ENCODE measurements at places on chromosomes 5 and 9. TPM values are rescaled to one million over a fixed set of nuclear protein-coding genes. Genes with fewer than 3 reads are reported as not detected.

CCDC183 gene
- 1.1 TPM for total RNA-seq

EGFLAM gene
- 2.4 TPM for total RNA-seq

SLCO4C1 gene
- 1.1 TPM for total RNA-seq

UBE2B gene
- 33.3 TPM for total RNA-seq

ACTBL2 gene
- 1.6 TPM for total RNA-seq

PCDHB4 gene
- total RNA-seq: 2.0 TPM

PDE4D gene
- total RNA-seq: 27.6 TPM

DNA sequence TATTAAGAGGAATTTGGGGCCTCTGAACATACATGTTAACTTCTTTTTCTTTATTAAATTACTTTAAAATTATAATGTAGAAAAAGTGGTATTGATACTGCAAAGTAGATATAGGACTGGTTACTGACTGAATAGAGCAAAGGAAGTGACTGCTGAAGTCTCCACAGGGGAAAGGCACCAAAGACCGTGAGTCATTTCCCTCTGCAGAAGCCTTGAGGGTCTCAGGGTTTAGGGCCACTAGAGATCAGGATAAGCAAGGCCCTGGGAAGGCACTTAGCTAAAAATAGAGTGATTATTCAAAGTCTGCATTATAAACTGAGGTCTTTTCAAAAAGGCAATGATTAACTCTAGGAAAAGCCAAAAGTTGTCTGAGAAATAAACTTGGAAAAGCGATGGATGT, 44.7 kb upstream of the ITGA1 start:
- peaks cover 6% of the 10 kb centered on the region for H3K4me1 ChIP-seq
- no peaks in the 10 kb centered on the region for H3K27me3 ChIP-seq
- H3K36me3 ChIP-seq: no peaks in the 10 kb centered on the region
- no peak overlapping the region for H3K4me3 ChIP-seq
- no peak for DNase-seq

- no peak overlapping the region for H3K27ac ChIP-seq
- no peak for DNase-seq
- H3K4me3 ChIP-seq: no peak overlapping the region
- H3K27me3 ChIP-seq: no peaks in the 10 kb centered on the region
- H3K4me1 ChIP-seq: peaks cover 16% of the 10 kb centered on the region
These were observed 298.4 kb downstream of the EBF1 start for GRCh38 chr5:158801268-158801667.

DNA sequence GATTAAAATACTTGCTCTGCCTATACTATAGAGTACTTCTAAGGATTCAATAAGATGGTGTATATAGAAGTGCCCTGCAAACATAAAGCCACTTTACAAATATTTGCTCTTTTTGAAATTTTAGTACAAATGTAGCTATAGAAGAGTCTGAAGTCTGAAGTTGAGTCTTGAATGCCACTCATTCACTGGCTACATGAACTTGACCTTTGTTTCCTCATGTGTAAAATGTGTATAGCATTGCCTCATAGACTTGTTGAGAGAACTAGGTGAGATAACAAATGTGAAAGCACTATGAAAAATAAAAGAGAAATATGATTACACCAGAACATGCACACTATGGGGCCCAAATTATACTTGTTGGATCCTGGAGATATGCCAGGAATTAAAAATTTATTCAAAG, 244.7 kb downstream of the SEC61B start:
- H3K27ac ChIP-seq: no peak overlapping the region
- DNase-seq: no peak
- H3K4me1 ChIP-seq: no peaks in the 10 kb centered on the region
- H3K4me3 ChIP-seq: no peak overlapping the region

GRCh38 chr5:140246378-140247122, 56.4 kb downstream of the PFDN1 start:
- H3K27me3 ChIP-seq: no peaks in the 10 kb centered on the region
- DNase-seq: no peak
- H3K4me1 ChIP-seq: peaks cover 33% of the 10 kb centered on the region
- no peak overlapping the region for H3K27ac ChIP-seq
- H3K4me3 ChIP-seq: no peak overlapping the region

- no peaks in the 10 kb centered on the region for H3K27me3 ChIP-seq
- DNase-seq: no peak
- no peak overlapping the region for H3K27ac ChIP-seq
These were observed 107.0 kb downstream of the GPBP1 start for GRCh38 chr5:57280853-57281252.

DNA sequence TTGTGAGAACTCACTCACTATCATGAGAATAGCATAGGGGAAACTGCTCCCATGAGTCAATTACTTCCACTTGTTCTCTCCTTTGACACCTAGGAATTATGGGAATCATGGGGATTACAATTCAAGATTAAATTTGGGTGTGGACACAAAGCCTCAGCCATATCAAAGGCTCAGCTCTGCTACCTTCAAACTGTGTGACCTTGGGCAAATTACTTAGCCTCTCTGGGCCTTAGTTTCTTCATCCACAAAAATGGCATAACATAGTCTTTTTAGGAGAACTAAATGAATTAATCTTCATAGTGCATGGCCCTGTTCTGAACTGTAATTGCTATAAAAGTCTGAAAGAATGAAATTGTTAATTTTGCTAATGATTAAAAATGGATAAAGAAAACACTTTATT, 18.3 kb upstream of the CARTPT start:
- peaks cover 7% of the 10 kb centered on the region for H3K27me3 ChIP-seq
- no peak overlapping the region for H3K4me3 ChIP-seq
- H3K4me1 ChIP-seq: no peaks in the 10 kb centered on the region
- H3K27ac ChIP-seq: no peak overlapping the region

DNA sequence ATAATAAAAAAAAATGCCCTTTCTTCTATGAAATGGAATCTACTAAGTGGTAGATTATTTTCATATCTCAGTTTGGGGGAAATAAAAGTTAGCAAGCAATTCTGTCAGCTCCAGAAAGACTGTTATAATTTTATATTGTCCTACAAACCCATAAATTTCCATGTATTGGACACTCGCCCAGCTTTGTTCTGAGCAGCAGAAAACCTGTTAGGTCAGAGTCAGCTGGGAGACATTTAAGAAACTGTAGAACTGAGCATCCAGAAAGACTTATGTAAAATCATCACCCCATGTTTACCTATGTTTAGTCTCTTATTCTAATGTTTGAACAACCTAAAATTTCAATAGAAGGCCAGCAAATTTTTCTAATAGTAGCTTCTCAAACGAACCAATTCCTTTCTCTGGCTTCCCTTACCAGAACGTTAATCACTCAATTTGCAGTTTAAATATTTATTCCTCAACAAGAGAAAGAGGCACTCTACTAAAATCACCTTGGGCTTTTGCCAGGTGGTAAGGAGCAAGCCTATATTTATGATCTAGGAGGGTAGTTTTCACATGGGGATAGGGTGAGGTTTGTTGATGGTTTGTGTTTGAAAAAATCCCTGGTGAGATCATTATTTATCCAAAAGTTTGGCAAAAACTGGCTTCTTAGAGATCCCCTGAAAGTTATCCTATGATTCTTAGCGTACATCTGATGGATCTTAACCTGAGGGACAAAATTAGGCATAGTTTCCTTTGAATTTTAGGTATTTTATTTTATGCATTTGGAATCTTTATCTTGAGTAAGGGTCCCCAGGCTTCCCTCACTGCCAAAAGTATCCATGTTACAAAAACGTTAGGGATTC, 34.4 kb downstream of the MACROH2A1 start:
- H3K4me3 ChIP-seq: no peak overlapping the region
- H3K4me1 ChIP-seq: peaks cover 8% of the 10 kb centered on the region
- no peaks in the 10 kb centered on the region for H3K27me3 ChIP-seq
- DNase-seq: no peak
- H3K27ac ChIP-seq: no peak overlapping the region
- peaks cover 66% of the 10 kb centered on the region for H3K36me3 ChIP-seq

GRCh38 chr5:102411-103043, 10.6 kb downstream of the PLEKHG4B start:
- peaks cover 30% of the 10 kb centered on the region for H3K27me3 ChIP-seq
- H3K36me3 ChIP-seq: no peaks in the 10 kb centered on the region
- no peak overlapping the region for H3K27ac ChIP-seq
- H3K4me3 ChIP-seq: no peak overlapping the region
- no peak for DNase-seq
- no peaks in the 10 kb centered on the region for H3K4me1 ChIP-seq

GRCh38 chr5:149271716-149272563, at the start of gene AFAP1L1:
Gene AFAP1L1, plus strand, starts transcription at chr5:149271859. Its CDS starts 110 bp downstream, at chr5:149271969.
- peak within 1 kb of the TSS; percentile 67 for H3K4me3 ChIP-seq
- H3K27me3 ChIP-seq: peaks cover 3% of the 10 kb centered on the region
- H3K36me3 ChIP-seq: no peaks in the 10 kb centered on the region
- peak; percentile 83 for DNase-seq
- peaks cover 26% of the 10 kb centered on the region for H3K4me1 ChIP-seq

DNA sequence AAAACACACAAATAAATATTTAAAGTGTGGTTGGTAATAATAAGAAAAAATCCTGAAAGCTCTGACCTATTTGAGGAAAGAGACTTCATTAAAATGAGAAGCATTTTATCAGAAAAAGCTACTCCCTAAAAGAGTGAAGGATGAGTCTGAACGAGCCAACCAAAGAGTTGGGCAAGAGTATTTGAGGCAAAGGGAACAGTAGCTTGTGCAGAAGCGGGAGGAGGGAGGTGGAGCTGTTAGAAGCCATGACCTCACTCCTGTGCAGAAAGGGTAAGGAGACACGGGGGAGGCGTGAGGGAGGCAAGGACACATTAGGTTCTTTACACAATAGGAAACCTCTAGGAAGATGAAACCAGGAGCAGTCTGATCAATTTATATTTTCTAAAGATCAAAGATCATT, 29.4 kb downstream of the SH3RF2 start:
- H3K27me3 ChIP-seq: no peaks in the 10 kb centered on the region
- H3K36me3 ChIP-seq: no peaks in the 10 kb centered on the region
- peaks cover 7% of the 10 kb centered on the region for H3K4me1 ChIP-seq

- H3K4me3 ChIP-seq: no peak overlapping the region
- H3K27me3 ChIP-seq: no peaks in the 10 kb centered on the region
- H3K36me3 ChIP-seq: no peaks in the 10 kb centered on the region
- peaks cover 15% of the 10 kb centered on the region for H3K4me1 ChIP-seq
- H3K27ac ChIP-seq: no peak overlapping the region
- DNase-seq: no peak
These were observed 77.7 kb downstream of the EFNA5 start for GRCh38 chr5:107593009-107593408.

DNA sequence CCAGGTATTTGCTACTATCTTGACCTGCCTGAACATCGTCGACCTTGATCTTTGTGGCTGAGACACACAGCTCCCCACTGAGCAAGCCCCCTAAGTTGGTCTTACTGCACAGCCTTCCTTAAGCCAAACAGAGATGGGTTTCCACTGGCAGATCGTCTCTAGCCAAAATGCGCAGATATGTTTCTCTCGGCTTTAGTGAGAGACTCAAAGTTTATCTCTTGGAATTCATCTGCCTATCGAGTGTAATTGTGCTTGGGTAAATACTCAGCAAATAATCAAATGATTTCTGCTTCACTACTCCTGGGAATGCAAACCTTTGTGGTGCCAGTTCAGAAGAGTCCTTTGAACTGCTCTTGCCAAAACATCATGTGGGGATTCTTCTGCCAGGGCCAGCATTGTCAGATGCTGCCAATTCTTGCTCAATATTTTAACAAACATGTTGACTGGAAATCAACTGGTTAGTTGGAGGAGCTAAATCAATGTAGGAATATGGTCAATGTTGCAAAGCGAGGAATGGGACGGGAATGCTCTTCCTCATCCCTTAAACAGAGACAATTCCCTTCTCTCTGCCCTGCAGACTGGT, 141.2 kb upstream of the SLC28A3 start:
- H3K4me3 ChIP-seq: no peak overlapping the region
- H3K4me1 ChIP-seq: peaks cover 5% of the 10 kb centered on the region
- no peak overlapping the region for H3K27ac ChIP-seq
- no peaks in the 10 kb centered on the region for H3K36me3 ChIP-seq
- no peaks in the 10 kb centered on the region for H3K27me3 ChIP-seq

DNA sequence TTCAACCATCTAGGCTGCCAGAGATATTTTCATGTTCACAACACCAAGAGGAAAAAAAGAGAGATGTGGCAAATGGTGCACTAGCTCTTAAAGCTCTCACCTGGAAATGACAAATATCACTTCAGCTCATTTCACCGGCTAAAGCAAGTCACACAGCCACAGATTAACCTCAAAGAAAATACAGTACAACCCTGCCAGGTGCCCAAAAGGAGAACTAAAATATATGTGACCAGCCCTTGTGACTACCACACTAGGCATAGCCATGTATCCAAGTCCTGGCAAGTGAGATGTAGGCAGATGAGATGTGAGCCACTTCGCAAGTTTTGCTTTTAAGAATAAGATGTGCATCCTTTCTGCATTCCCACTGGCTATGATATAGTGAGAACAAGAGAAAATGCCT, 41.4 kb downstream of the AGTPBP1 start:
- no peak overlapping the region for H3K27ac ChIP-seq
- no peaks in the 10 kb centered on the region for H3K27me3 ChIP-seq
- no peak for DNase-seq
- no peaks in the 10 kb centered on the region for H3K36me3 ChIP-seq
- no peak overlapping the region for H3K4me3 ChIP-seq

DNA sequence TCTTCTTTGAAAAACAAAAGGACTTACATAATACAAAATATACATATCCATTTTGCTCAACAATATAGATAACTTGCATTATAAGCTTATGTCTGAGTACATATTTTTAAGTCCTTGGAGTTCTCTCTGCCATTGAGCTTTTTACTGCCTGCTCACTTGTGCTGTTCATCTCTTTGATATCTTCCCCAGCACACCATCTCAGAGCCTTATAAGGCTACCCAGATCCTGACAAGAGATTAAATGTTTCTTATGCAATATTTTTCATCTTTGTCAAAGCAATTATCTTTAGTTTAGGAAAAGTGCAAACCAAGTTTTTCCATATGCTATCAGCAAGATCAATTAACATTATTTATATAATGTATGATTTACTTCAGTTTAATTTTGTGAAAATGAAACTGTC, 60.7 kb upstream of the ITGA1 start:
- H3K27me3 ChIP-seq: no peaks in the 10 kb centered on the region
- no peak overlapping the region for H3K27ac ChIP-seq
- H3K4me3 ChIP-seq: no peak overlapping the region
- H3K36me3 ChIP-seq: no peaks in the 10 kb centered on the region

DNA sequence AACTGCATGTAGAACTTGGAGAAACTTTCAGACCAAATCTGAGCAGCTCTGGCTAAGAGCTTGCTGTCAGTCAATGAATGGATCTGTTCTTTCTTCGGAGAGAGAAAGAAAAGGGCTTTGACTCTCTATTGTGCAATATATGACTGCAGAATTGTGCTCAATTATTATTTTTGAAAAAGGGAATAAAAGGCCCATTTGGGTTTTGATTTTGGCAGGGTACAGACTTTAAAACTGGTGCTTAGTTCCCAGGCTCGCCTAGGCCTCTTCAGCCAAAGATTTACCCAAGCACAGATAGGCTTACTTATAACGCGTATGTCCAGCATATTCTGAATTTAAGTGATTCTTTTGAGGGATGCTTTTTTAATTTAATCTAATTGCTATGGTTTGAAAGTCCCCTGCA, 59.3 kb downstream of the RETREG1 start:
- H3K36me3 ChIP-seq: no peaks in the 10 kb centered on the region
- H3K27me3 ChIP-seq: no peaks in the 10 kb centered on the region
- peaks cover 2% of the 10 kb centered on the region for H3K4me1 ChIP-seq
- H3K27ac ChIP-seq: no peak overlapping the region
- DNase-seq: no peak

- no peak overlapping the region for H3K4me3 ChIP-seq
- H3K36me3 ChIP-seq: no peaks in the 10 kb centered on the region
- DNase-seq: no peak
- no peaks in the 10 kb centered on the region for H3K27me3 ChIP-seq
These were observed 151.5 kb downstream of the DCP2 start for GRCh38 chr5:113128082-113128481.
